ENCODE measurements at places on chromosomes 7 and 10.
A peak's percentile ranks its signal among the peaks of the same experiment; 100 is the strongest.

DNA sequence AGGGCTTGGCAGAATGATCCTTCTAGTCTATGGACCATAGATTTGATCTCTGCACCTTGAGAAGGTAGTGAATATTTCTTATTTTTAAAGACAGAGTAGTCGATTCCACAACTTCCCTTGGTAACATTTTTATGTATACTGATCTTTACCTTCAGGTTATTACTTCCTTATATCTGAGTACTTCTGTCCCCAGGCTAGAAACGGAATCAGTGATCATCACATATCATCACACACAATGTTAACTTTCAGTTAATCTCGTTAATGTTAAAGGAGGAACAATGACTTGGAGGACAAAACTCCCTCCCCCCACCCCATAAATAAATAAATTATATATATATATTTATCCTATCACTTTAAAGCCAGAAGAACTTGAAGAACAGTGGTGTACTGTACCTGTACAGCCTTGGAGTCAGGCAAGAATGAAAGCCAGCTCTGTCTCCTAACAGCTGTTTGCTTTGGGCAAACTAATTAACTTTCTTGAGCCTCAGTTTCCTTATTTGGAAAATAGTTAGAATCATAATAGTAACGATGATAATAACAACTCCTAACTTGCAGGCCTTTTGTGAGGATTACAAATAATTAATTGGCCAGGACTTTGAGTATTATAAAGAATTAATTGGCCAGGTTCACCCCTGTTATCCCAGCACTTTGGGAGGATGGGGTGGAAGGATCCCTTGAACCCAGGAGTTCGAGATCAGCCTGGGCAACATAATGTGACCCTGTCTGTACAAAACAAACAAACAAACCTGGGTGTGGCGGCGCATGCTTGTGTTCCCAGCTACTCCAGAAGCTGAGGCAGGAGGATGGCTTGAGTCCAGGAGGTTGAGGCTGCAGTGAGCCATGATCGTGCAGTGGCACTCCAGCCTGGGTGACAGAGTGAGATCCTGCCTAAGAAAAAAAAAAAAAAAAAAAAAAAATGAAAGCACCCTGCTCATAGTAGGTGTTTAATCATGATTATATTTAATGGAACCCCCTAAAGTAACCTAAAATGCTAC is 63.5 kb downstream of the SAMD9 start:
- DNase-seq: no peak

DNA sequence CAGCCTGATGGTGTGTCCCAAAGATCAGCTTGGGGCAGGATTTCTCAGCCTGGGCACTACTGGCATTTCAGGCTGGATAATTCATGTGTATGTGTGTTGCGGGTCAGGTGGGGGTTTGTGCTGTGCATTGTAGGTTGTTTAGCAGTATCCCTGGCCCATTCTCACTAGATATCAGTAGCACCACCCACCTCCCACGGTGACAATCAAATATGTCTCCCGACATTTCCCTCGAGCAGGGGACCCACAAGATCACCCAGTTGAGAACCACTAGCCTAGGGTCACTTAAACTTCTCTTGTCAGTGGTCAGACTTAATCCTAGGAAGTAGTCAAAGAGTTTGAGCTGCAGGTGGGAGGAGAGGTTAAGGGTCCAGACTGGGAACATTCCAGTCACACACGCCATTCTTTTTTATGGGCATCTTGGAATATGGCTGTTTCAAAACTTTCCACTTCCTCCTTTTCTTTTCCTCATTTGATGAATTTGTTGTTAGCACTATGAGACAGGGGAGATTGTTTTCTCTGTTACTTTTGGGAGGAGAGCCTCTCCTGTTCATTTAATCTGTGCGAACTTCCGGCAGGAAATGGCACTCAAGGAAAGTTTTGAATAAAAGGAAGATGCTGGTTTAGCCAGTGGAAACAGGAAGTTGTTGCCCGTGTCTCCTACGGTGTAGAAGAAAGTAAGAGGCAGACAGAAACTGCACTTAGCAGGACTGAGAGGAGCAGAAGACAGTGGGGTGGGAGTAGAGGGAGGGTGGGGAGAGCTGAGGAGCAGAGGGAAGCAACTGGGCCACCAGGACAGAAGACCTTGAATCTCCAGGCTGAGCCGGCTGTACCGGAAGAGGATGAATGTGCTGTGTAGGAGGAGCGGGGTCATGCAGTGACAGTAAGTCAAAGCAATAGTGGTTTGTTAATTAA is 17.6 kb upstream of the EXOC6 start:
- peak; percentile 63 for DNase-seq

- DNase-seq: no peak
Measured at GRCh38 chr7:154442939-154443338, 390.7 kb downstream of the DPP6 start.

GRCh38 chr7:28180364-28181147 is at the start of gene JAZF1:
Gene JAZF1 (minus strand): TSS chr7:28180795.
- DNase-seq: peak; percentile 73

GRCh38 chr10:70461397-70462348 is 16.9 kb upstream of the PALD1 start:
- peak; percentile 64 for DNase-seq

- no peak for DNase-seq
Measured at GRCh38 chr10:52956461-52956860, 183.9 kb upstream of the MBL2 start.

DNA sequence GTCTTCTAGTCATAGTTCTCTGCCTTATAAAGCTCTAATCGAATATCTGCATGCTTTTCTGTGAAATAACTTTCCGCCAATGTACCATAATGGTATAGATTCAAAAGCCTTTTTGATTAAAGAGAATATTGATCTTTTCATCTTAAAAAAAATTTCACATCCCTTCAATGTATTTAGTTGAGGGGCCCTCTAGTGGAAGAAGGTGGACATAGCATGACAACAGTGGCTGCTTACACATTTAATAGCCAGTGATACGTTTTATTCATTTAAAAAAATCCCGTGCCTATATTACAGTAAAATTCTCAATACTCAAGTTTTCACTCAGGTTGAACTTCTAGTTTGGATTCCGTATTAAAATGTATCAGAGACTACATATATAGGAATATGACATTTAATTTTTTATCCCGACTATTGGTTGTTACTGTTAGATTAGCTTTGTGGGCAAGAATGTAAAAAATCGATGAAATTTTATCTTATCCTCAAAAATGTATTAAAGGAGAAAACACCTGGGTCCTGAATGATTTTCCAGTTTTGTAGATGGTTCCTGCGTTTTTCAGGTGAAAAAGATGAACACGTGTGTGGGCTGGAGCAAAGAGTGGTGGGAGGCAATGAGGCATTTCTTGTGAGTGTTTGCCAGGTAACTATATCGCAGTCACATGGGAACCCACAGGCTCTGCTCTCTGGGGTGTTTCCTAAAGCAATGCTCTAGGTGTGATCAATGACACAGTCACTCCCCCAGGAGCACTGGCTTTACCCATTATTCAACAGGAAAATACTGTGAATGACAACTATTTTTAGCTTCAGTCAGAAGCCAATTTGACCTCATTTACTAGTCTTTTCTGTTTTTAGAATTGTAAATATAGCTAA is 24.1 kb upstream of the PNLIP start:
- DNase-seq: no peak

DNA sequence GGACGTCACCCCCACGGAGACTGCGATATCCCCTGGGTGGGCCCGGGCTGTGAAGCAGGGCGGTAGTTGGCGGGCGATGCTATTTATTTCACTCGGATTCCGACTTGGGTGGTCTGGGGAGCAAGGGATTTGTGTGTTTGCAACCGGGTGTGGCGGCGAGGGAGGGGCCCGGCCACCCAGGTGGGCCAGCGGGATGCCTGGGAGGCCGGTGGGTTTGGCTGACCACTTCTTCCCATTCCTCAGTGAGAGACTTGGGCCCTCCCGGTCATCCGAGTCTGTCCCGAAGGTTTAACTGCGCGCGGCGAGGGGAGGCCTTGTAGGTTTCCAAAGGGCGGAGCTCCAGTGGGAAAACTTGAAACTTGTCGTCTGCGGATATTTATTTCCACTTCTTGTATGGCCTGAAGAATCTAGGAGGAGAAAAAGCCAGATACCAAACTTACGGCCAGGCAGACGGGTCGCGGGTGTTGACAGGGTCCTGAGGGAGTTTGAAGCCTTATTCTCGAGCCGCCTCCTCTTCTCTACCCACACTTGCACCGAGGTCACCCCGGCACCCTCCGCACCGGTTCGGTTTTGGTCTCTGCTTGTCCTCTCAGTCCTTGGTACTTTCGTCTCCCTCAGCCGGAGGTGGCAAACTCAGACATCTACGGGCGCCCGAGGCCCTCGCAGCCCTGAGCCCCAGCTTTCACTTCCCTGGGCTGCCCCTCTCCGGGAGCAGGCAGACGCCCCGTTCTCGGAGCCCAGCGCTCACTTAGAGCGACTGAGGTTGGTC is 17.9 kb downstream of the ZNF316 start:
- no peak for DNase-seq

DNA sequence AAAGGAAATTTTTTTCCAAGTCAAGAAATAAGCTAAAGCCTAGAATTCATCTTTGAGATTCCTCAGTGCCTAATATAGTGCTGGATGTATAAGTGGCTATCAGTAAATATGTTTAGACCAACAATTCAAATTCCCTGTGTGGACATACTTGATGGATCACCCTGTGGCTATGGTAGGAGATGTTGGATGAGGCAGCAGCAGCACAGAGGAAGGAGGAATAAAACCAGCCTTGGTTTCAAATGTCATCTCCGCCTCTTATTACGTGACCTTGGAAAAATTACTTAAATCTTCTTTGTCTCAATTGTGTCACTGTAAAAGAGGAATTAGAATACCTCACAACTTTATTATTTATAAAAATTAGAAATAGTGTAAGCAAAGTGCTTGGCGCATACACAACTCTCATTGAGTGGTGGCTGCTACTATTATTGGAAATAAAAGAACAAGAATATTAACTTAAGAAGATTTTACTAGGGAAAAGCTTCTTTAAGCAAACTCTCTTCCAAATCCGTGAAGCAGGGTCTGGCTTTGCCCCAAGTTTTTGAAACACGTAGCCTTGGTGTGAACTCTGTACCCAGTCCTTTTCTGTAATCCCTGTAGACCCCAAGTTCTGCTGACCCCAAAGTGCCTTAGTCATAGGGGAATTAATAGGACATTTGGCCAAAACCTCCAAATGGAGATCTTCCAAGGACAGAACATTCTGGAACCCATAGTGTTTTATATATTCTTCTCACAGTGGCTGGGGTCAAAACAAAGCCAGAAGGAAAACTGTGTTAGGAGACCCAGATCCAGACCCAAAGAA is 283.8 kb downstream of the PTEN start:
- DNase-seq: no peak

DNA sequence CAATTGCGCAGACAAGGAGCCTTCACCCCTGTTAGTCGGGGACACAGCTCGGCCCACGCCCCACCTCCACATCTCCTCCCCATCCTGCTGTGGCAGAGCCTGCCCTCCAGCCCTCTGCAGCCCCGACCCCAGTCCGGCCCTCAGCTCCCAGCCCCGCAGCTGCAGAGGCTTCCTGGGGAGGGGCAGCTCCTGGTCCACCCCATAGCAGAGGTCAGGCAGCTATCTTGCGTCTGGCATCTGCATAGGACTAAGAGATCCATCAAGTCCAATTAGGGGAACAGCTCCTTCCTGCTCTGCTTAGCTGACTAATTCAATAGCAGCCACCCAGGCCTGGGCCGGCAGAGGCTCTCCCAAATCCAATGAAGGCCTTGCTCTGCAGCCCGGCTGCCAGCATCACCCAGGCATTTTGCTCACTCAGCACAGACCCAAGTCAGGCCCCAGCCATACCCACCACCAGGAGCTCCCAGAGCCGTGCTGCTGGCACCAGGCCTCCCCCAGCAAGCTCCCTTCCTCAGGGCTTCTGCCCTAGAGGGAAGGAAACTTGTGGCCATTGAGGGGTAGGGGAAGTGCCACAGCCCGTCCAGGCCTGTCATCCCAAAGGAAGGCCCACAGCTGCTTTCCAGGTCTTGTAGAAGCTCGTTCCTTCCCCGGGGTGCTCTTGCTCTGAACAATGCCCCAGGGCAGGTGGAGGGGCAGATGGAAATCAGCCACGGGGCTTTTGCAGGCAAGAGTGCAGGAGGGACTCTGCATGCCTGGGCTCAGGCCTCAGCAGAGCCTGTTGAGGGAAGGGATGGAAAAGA is 106.2 kb upstream of the RET start:
- peak; percentile 23 for DNase-seq

DNA sequence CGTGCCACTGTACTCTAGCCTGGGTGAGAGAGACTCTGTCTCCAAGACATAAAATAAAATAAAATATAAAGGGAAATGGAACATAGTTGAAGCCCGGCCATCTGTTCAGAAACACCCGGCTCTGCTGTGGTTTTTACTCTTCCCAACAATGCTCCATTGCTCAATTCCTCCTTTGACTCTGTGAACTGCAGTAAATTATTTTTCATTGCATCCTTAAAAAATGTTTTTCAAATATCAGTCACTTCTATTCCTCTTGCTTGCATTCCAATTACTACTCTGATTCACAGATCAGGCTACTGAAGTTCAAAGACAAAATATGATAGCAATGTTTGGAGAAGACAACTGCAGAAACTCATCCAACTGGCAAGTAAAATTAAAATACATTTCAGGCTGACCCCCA is 983.0 kb downstream of the SORCS1 start:
- DNase-seq: no peak

DNA sequence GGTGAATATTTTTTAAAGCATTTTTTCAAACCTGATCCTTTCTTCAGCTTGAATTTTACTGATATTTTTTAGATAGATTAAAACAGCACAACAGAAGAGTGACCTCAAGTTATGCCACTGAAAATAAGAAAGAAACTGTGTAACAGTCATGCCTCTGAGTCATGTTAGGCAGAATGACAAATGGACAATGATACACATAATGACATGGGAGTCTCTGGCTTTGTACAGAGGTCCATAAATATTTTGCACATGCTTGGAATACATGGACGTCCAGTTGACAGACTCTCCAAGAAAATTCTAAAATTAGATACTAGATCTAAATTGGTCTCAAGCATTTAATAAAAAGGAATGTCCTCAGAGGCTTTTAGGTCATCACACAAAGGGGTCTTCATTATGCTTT is 21.9 kb upstream of the SEMA3A start:
- no peak for DNase-seq

GRCh38 chr7:130208516-130208915 is 856 bp downstream of the SSMEM1 start:
- DNase-seq: no peak

DNA sequence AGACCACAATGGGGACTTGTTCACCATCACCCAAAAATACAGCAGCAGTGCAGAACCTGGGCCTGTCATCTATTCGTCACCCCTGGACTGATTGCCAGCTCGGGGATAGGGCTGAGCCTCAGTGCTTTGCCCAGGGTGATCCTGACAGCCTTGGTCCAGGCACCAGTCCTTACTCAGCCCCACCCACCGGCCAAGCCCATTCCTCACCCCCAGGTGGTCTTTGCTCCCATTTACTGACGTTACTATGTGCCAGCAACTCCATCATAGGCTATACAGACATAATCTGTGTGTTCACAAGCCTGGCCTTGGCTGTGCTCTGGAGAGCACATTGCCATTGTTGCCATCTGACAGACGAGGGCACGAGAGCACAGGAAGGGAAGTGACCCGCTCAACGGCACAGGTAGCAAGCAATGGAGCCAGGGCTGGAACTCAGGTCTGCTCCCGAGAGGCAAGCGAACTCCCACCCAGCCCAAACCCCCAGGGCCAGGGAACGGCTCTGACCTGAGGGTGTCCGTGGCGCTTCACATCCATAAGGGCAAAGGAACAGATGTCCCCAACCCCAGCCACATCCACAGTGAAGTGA is 6.8 kb downstream of the ATG9B start:
- peak; percentile 56 for DNase-seq

GRCh38 chr10:120369856-120370276 is 87.2 kb upstream of the PLPP4 start:
- DNase-seq: no peak
